ENCODE measurements at places on chromosomes 2 and 18. TPM values are rescaled to one million over a fixed set of nuclear protein-coding genes. Genes with fewer than 3 reads are reported as not detected.

CRYGD gene
- total RNA-seq = 5.7 TPM

DCC gene
- total RNA-seq = not detected

TEX44 gene
- not detected for total RNA-seq

DNA sequence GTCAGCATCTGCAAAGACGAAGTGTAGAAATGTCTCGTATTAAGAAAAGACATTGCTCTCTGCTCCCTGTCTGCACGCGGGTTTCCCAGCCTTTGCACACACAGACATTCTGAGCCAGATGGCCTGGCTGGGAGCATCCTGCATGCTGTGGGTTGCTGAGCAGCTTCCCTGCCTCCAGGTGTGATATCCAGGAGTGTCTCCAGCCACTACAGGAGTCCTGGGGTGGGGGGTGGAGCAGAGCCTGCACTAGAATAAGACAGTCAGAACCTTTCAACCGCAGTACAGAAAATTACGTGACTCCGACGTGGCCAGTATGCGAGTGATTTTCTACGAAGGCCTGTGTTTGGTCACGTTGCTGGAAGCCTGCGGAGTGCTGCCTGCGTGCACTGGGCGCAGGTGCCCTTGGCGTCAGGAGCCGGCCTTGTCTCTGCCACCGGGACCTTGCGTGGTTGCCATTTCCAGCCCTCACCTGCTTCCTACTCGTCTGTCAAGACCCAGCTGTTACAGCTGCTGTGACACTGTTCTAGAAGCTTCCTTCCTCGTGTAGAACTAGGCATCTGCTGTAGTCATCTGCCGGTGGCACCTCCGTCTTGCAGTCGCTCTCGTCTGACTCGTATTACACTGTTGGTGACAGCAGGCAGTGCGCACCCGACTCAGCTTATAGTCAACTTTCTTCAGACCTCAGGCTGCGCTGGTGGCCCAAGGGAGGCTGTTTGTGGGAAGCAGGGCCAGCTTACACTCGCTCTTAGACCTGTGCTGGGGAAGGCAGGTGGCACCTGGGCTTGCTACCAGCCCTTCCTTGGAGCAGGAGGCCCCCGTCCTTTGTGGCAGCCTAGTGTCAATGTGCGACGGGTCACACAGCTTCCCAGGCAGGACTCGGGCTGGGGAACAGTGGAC lies 11.2 kb downstream of the CTDP1 start:
- no peak for DNase-seq

- DNase-seq = no peak
Measured at GRCh38 chr18:11884396-11885030, 23.6 kb downstream of the MPPE1 start.

DNA sequence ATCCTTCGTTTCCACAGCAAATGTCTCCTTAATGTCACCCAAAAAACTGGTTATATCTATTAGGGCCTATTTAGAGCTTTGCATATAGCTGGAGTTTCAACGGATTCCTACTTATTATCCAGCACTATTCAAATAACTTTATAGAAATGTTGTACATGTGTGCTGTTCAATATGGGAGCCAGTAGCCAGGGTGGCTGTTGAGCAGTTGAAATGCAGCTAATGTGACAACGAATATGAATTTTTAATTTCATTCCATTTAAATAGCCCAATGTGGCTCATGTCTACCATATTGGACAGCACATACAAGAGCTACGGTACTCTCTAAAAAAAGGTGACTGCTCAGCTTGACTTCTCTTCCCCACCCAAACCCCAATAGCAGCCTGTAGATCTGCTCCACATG lies 2.4 kb downstream of the APOB start:
- no peak for DNase-seq

- DNase-seq = no peak
Measured at GRCh38 chr18:58977223-58977622, 112.5 kb downstream of the ZNF532 start.

DNA sequence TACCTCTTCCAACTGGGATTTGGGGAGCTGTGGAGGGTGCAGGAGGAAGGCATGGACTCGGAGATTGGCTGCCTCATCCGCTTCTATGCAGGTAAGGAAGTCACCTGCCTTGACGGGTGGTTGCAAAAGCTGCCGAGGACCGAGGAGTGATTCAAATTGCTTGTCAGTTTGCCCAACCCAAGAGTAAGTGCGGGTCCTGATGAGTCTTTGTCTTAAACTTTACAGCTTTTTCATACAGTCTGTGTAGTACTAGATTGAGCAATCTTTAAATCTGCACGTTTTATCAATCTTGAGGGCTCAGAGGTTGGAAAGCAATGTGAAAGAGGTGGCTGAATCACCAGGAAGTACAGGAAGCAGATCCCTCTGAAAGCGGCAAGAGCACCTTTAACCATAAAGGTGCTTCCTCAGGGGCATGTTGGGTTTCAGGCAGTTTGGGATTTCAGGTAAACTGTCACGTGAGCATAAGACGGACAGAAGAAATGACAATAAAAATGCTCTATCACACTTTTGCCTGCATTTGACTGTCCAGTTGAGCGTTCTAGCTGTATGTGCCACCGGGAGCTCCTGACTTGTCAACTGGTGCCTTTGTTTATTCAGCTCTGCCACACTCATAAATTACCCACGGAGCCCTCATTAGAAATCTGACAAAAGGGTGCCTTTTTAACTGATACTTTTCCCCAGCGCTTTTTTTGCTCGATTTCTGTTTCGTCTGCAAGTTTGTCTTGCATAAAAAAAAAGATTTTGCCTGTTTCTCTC lies 2.0 kb downstream of the PHLPP1 start:
- DNase-seq = peak; percentile 34
